CD4-positive, alpha-beta T cell (primary cell): ENCODE measurements at places on chromosomes 5 and 9. TPM values are rescaled to one million over a fixed set of nuclear protein-coding genes. Genes with fewer than 3 reads are reported as not detected.

The FKTN gene
- total RNA-seq, result 5.8 TPM

The FGF10 gene
- not detected for total RNA-seq

The PAM gene
- 15.1 TPM for total RNA-seq

DNA sequence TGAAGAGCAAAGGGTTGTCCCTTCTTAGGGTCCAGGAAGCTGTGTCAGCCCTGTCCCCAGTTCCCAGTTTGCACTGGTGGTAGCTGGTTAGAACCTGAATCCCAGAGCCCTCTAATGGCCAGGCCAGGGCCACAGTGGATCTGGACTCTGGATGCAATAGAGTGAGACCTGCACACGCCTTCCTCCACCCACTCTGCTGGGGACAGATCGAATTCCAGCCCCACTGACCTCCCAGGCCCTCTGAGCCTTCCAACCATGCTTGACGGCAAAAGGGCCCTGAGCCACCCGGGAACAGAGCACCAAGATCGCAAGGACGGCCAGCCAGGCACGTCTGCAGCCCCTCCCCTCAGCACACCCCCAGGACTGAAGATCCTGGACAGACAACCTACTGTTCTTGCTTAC, 23.7 kb downstream of the NAIF1 start:
- H3K27ac ChIP-seq, result no peak overlapping the region
- no peaks in the 10 kb centered on the region for H3K4me1 ChIP-seq
- H3K27me3 ChIP-seq, result no peaks in the 10 kb centered on the region
- no peaks in the 10 kb centered on the region for H3K36me3 ChIP-seq

- no peaks in the 10 kb centered on the region for H3K4me1 ChIP-seq
- DNase-seq, result no peak
- no peaks in the 10 kb centered on the region for H3K27me3 ChIP-seq
- H3K36me3 ChIP-seq, result no peaks in the 10 kb centered on the region
- H3K27ac ChIP-seq, result no peak overlapping the region
Measured at GRCh38 chr5:68515514-68515913, 300.0 kb downstream of the PIK3R1 start.

- no peak overlapping the region for H3K4me3 ChIP-seq
- no peaks in the 10 kb centered on the region for H3K27me3 ChIP-seq
- H3K27ac ChIP-seq, result no peak overlapping the region
- H3K36me3 ChIP-seq, result no peaks in the 10 kb centered on the region
Measured at GRCh38 chr5:35138232-35138631, 90.5 kb upstream of the AGXT2 start.

DNA sequence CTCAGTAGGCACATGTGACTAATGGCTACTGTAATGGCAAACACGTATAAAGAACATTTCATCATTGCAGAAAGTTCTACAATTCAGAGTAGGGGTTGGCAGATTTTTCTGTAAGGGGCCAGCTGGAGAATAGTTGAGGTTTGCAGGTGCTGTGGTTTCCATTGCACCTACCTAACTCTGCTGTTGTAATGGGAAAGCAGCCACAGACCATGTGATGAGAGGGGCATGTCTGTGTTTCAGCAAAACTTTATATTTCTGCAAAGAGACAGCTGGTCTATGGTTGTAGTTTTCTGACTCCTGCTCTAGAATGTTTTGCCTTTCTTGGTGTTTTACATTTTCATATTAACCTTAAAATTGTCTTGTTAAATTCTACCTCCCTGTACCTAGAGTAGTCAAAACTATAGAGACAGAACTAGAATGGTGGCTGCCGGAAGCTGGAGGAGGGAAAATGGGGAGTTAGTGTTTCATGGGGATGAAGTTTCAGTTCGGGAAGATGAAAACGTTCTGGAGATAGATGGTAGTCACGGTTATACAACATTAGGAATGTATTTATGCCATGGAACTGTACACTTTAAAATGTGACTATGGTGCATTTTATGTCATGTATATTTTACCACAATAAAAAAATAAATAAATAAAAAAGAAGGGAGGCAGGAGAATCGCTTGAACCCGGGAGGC, 44.3 kb downstream of the NUP214 start:
- no peaks in the 10 kb centered on the region for H3K27me3 ChIP-seq
- no peaks in the 10 kb centered on the region for H3K4me1 ChIP-seq
- H3K4me3 ChIP-seq, result no peak overlapping the region
- DNase-seq, result no peak
- H3K27ac ChIP-seq, result no peak overlapping the region

GRCh38 chr5:81422671-81423070, 28.7 kb upstream of the ACOT12 start:
- DNase-seq, result no peak
- no peaks in the 10 kb centered on the region for H3K27me3 ChIP-seq
- H3K4me3 ChIP-seq, result no peak overlapping the region

The PCDHGA1 gene
- not detected for total RNA-seq

The NACC2 gene
- 2.7 TPM for total RNA-seq

DNA sequence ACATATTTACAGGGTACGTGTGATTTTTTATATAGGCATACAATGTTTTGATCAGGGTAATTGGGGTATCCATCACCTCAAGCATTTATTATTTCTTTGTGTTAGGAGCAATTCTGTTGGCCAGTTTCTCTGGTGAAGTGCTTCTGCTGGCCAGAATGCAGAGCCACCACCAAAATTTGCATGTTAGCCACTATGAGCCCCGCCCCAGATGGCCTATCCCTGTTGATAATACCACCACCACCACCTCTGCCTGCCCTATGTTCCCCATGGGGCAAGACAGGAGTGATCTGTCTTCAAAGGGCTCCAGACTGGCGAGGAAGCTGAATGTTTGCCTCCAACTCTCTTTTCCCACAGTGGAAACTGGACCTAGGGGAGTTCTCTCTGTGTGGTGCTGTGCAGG, 26.0 kb upstream of the JAK2 start:
- H3K36me3 ChIP-seq, result no peaks in the 10 kb centered on the region
- no peak for DNase-seq
- H3K27ac ChIP-seq, result no peak overlapping the region
- H3K27me3 ChIP-seq, result no peaks in the 10 kb centered on the region
- no peaks in the 10 kb centered on the region for H3K4me1 ChIP-seq
- H3K4me3 ChIP-seq, result no peak overlapping the region

DNA sequence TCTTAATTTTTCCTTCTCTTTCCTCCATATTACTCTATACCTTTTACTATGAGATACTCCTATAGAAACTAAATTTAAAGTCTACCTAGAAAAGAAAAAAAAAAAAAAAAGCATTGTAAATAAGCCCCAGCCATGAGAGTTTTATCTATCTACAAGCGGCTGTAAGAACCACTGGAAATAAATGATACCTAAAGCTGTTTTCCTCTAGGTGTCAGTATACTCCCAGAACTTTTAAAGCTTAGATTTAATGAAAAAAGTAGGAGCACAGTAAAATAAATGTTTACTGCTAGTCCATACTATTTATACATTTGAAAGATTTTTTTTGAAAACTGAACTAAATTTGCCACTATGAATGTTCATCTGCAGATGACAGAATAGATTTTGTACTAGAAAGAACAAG, 26.2 kb downstream of the TYRP1 start:
- H3K4me1 ChIP-seq, result no peaks in the 10 kb centered on the region
- no peak overlapping the region for H3K27ac ChIP-seq
- no peaks in the 10 kb centered on the region for H3K36me3 ChIP-seq
- no peak overlapping the region for H3K4me3 ChIP-seq
- DNase-seq, result no peak

The SEC16A gene
- 73.0 TPM for total RNA-seq

DNA sequence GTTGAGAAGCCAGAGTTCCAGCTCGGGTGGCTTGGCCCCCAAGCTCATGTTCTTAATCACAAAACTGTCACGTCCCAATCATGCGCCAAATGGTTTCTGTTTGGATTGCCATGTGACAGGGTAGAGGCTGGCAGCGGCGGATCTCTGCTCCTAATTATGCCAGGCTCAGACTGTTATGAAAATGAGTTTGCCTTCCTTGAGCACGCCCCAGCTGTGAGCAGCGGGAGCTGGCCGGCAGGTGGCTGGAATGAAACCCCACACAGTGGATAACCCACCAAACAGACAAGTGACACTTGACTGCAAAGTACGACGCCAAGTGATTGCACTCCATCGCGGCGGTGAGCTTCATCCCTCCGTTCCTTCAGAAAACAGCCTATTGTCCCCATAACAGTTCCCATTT, 75.4 kb downstream of the CFAP77 start:
- no peak overlapping the region for H3K4me3 ChIP-seq
- H3K36me3 ChIP-seq, result no peaks in the 10 kb centered on the region
- peaks cover 29% of the 10 kb centered on the region for H3K4me1 ChIP-seq
- H3K27ac ChIP-seq, result no peak overlapping the region

The ZFYVE16 gene
- total RNA-seq, result 7.9 TPM

DNA sequence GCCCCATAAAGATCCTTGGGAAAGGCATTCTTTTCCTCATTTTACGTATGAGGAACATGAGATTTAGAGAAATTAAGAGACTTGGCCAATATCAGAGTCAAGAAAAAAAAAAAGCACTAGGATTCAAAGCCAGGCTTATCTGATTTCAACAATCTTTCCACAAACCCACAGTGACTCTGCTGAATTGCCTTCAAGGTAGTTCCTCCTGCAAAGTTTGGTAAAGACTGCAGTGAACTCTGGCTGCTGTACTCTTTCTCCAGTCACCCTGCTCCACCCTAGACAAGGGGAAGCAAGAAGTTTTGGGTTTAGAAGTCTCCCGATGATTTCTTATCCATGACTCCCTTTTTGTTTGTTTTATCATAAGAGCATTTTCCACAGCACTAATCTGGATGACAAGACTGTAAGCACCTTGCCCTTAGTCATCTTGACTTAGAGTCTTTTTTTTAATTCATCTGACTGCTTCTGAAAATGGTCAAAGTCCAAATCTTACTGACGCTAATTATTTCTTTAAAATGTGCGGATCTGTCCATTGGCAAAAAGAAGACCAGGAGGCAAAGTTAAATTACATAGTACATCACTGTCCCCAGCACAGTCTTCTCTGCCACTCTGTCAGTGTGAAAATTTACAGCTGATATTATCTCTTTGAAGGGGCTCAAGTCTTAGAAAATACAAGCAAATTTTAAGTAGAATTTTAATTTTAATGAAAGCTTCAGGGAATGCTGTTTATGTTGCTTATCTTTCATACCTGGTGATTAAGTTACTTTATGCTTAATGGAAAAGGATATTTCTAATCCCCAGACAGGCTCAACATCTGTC, 180.1 kb downstream of the TTLL11 start:
- no peaks in the 10 kb centered on the region for H3K36me3 ChIP-seq
- no peak overlapping the region for H3K4me3 ChIP-seq
- no peak overlapping the region for H3K27ac ChIP-seq
- H3K27me3 ChIP-seq, result no peaks in the 10 kb centered on the region
- no peak for DNase-seq

DNA sequence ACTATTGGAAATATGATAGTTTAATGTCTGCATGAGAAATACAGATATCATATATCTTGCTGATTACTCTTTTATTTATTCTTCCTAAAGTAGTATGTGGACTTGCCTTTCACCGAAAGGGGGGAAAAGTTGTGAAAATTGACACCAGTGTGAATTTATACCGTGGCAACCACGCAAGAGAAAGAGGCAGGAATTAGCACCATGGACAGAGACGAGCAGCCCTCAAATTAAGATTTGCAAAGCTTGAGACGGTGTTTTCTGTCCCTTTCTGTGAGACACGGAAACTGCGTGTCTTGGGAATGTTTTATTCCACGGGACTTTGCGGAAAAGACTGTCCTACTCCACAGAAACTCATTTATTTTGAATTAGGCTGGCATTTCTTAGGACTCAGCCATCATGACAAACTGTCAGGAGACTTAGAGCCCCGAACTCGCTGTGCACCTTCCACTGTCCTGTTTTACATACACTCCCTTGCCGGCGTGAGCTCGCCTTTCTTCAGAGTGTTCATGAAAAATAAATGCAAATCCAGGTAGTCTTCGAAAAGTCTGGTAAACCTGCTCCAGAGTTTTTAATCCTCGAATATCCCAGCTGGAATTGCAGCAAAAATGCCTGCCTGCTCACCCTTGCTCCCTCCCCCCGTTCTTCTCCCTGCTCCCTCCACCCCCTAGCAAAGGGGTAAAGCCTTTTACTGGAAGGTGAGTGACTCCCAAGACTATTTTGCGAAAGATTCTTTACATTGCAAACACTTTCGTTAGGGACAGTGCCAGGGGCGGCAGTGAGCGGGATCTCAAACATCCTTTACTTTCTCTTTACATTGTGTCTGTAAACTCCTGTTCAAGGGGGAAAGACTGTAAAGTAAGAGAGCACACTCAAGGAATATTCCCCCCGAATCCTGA, 3.8 kb upstream of the ELAVL2 start:
- H3K27ac ChIP-seq, result no peak overlapping the region
- peaks cover 18% of the 10 kb centered on the region for H3K27me3 ChIP-seq
- H3K4me3 ChIP-seq, result no peak overlapping the region
- H3K4me1 ChIP-seq, result peaks cover under 1% of the 10 kb centered on the region
- DNase-seq, result no peak

The MSX2 gene
- 0.31 TPM for total RNA-seq

The SPATA31A3 gene
- not detected for total RNA-seq

The RORB gene
- not detected for total RNA-seq

DNA sequence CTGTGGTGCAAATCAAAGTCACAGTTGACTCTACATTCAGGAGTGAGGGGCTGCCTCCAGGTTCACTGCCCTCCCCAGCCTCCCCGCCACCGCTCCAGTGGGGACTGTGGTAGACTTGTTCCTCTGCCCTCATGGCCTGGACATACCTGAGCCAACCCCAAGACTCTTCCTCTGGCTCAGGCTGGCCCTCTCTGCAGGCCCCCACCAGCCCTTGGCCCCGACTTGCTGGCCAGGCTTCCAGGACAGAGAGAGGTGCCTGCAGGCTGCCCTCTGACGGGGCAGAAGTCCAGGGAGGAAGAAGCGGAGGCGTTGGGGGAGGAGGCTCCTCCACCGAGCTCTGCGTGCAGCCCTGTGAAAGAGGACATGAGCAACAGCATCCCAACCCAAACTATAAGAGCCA, 2.8 kb upstream of the SARDH start:
- peaks cover 20% of the 10 kb centered on the region for H3K4me1 ChIP-seq
- no peak overlapping the region for H3K4me3 ChIP-seq
- no peak for DNase-seq

DNA sequence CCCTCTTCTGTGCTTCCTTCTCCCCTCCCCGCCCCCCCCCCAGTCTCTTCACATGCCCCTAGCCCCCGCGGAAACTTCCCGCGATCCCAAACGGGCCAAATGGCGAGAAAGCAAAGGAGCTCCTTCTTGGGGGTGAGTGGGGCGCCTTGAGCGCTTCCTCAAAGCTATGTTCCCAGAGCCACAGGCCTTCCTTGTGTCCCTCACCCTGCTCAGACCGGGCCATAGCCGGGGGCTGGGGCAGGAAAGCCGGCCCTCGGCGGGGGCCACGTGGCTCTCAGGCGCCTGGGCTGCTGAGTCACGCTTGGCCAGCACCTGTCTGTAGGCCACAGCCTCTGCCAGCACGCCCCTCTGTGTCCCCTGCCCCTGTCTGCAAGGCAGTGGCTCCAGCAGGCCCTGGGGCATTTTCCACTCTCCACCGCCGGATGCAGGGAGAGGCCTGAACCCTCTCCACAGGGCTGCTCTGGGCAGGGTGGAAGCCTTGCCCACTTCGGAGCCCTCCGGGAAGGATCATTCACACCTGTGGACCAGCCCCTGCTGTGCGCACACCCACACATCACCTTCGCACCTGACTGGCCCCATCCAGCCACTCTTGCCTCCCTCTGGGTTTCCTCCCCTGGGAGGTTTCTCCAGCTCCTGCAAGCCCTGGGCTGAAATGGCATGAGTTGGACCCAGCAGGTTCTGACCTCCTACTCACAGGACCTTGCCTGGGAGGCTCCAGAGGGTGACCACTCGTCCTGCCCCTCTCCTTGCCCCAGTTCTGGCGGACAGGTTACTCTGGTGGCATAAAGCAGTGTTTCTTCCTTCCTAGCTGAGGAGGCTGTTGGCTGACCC, 1.2 kb upstream of the SQSTM1 start:
- peaks cover 4% of the 10 kb centered on the region for H3K27me3 ChIP-seq
- peak overlapping the region; percentile 83 for H3K4me3 ChIP-seq
- peak overlapping the region; percentile 96 for H3K27ac ChIP-seq
- peaks cover 69% of the 10 kb centered on the region for H3K4me1 ChIP-seq
